T-helper 1 cell (primary cell): ENCODE measurements at places on chromosomes 4 and X.

DNA sequence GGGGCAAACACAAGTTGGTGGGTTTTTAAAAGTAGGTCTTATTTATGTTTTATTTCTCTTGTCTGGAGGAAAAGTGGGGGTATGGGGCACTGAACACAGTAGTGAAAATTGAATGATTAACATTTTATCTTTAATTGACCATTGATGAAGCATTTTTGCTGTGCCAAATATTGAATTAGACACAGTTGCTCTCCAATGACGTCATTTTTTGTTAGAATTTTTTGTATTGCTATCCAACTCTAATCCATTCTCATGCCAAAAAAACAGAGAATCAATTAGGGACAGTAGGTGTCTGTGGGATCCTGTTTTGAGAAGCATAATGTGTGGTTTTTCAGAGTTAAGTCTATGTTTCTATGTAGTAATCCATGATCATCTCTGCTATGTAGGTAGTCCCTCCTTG lies 1032.8 kb downstream of the STPG2 start:
- DNase-seq: no peak

DNA sequence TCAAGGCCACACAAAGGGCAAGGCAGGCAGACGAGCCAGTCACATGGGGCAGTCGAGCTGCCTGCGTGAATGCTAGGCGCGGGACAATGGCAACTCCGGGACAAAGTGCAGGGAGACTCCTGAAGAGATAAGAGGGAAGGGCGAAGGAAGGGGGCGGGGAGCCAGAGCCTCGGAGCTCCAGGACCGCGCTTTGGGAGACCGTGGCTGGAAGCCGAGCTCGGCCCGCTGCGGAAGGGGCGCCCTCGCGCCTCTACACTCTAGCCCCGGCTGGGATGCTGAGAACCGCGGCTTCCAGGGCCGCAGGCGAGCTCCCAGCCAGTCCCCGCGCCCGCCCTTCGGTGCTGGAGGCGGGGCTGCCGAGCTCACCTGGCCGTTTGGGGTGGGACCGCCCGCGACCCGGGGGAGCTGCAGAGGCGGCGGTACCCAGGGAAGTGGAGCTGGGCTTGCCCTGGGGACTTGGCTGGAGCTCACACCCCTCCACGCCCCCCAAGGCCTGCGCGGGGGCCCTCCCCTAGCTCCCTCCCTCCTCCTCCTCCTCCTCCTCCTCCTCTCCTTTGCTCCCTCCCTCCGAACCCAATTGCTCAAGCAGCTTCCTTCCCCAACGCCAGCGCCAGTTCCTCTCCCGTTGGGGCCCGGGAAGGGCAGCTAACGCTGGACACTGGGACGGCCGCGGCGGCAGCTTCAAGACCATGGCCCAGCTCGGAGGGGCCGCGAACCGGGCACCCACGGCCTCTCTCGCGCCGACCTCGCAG lies at the start of gene SOWAHD:
SOWAHD (plus strand) TSS at position 610 of the 752 bp plus-strand sequence; CDS start at position 690, 80 bp downstream.
- no peak for DNase-seq

GRCh38 chrX:152900937-152901445 lies 3.1 kb downstream of the ZNF185 start:
- no peak for DNase-seq

DNA sequence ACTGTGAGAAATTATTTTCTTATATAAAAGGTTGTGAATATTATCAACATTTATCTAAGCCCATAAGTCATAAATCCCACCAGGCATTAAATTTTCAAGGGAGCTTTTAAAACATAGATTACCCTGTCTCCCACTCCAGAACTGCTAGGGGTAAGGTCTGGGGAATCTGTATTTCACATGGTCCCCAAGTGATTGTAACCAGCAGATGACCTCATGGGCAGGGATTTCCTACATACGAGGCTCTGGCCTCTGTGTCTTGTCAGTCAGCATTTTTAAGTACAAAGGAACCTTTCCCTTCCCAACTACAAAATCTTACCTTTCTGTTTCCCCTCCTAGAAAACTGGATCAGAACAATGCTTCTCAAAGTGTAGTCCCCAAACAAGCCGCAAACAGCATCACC lies 188.6 kb downstream of the TSPAN5 start:
- no peak for DNase-seq

DNA sequence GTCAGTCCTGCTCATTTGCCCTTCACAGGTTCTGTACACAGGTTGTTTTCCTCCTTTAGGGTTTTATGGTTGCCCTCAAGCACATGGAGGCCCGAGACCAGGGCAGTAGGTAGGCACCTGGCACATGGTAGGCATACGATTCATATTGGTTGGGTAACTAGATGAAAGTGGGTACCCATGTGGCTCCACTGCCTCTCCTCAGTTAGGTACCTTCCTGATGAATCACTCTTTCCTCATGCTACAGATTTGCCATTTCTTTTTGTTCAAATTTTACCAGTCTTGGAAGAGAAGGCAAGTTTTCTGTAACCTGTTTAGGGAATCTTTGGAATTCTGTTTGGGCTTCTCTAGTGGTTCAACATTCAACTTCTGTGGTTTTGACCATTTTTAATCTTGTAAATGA lies 121.3 kb downstream of the FHIP1A start:
- no peak for DNase-seq

GRCh38 chrX:12548341-12548740 lies 242.9 kb upstream of the PRPS2 start:
- DNase-seq: no peak

GRCh38 chrX:49992853-49993252 lies 70.5 kb downstream of the CLCN5 start:
- no peak for DNase-seq

- no peak for DNase-seq
Measured at GRCh38 chr4:102141842-102142241, 203.4 kb downstream of the SLC39A8 start.

GRCh38 chr4:140152751-140153418 lies 1.1 kb downstream of the MAML3 start:
- peak; percentile 29 for DNase-seq

DNA sequence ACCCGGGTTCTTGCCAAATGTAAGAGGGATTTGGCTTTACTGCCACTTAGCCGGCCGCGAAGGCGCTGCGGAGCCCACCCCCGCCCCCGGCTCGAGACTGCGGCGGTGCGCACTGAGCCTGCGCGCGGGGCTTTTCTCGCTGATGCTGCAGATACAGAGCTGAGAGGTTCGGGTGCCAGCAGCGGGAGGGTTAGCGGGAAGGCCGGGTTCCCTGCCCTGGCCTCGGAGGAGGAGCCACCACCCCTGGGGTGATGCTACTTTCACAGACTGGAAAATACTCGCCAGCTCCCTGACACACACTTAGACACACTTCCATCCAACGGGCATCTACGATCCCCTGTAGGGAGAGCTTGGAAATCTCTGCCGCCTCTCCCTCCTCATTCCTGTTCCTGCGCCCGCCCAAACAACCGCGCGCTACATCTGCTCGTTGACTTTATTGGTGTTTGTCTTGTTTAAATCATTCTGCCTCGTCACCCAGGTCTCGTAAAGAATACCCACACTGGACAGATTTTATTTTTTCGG lies 2.1 kb upstream of the PCDH7 start:
- no peak for DNase-seq

GRCh38 chr4:156569535-156569934 lies 402.1 kb downstream of the PDGFC start:
- no peak for DNase-seq

GRCh38 chr4:101200561-101200960 lies 146.8 kb downstream of the PPP3CA start:
- DNase-seq: no peak

- no peak for DNase-seq
Measured at GRCh38 chr4:109332926-109333464, 30.5 kb upstream of the COL25A1 start.

GRCh38 chr4:6109842-6110560 lies 90.3 kb downstream of the JAKMIP1 start:
- DNase-seq: no peak

DNA sequence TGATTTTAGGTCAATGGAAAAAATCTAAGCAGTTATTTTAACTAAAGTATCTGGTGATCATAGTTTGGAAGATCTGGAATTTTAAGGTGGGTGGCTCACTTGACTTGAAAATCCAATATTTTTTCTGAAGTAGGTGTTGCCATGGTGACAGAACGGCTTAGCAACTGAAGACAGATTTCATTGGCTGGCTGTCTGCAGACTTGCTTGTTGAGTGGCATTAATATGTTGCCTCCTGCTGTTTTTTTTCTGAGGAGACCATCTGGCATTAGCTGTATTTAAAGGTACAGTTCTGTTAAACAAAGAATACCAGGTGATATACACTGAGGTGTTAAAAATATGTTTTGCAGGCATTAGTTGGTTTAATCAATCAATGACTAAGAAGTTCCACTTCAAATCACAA lies 19.8 kb downstream of the CPE start:
- DNase-seq: no peak

DNA sequence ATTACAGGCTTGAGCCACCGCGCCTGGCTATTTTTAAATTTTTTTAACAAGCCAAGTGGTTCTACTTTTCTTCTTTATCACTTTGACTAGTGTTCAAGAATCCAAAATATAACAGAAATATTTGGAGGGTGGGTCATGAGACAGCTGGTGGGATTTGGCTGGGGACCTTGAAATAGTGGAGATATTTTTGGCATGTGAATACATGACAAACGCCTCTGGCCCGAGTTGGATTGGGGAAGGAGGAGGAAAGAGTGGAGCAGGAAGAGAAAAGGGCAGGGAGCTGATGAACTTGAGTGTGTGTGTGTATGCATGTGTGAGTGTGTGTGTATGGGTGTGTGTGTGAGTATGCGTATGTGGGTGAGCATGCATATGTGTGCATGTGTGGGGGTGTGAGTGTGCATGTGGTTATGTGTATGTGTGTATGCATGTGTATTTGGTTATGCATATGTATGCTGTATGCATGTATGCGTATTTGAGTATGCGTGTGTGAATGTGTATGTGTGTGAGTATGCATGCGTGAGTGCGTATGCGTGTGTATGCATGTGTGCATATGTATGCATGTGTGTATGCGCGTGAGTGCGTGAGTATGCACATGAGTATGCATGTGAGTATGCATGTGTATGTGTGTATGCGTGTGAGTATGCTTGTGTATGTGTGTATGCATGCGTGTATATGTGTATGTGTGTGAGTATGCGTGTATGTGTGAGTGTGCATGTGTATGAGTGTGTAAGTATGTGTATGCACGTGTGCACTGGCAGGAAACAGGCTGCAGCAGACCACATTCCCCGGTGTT lies 49.6 kb downstream of the JADE1 start:
- no peak for DNase-seq

DNA sequence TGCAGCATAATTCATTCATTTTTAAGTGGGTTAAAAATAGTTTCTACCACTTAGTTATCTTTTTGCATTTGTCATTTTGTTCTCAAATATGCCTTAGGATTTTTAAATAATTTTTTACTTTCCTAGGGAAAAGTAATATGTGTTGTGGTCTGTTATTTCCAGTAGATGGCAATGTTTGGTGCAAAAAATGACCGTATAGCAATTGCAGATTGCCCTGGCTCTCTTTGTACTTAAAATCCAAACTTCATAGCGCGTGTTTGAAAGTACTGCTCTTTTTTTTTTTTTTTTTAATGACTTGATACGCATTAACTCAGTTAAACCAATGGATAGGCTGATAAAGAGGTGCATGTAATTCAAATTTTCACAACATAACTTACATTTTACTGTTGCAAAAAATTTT lies 74.4 kb upstream of the RBMX start:
- no peak for DNase-seq

GRCh38 chrX:100673397-100673953 lies 29.5 kb downstream of the SRPX2 start:
- DNase-seq: no peak

DNA sequence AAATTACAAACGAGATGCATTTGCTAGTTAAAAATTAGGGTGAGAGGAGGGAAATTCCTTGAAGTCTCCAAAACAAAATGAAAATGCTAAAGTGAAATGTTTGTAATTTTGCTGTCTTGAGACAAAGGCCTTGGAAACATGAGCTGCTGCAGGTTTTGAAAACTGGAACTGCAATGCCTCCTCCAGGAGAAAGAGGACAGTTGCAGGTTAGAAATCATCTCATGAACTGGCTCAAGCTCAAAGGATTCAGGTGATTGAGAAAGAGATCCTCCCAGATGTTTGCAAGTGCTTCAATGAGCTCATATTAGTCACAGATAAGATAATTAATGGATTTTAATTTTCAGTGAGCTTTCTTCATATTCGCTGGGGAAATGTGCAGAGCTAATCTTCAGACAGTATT lies 32.4 kb downstream of the SMPX start:
- DNase-seq: no peak

- DNase-seq: no peak
Measured at GRCh38 chr4:22674700-22675099, 18.0 kb upstream of the GBA3 start.

- DNase-seq: no peak
Measured at GRCh38 chr4:26361297-26361696, 40.5 kb downstream of the RBPJ start.

DNA sequence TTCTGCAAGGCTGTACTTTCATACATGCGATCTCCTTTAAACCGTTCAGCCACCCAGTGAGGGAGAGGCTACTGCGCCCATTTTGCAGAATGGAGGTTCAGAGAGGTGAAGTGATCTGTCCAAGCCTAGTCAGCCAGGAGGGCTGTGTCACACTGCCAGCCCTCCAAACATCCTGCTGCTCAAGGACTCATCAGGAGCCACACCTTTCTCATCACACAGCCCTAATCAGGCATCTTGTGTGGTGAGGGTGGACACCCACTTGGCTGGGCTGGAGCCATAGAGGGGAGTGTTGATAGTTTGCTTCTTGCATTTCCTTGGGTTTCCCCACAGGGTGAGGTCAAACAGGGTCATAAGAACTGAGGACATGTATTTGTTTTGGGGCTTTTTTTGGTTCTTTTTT lies 5.4 kb upstream of the CXCR3 start:
- no peak for DNase-seq

DNA sequence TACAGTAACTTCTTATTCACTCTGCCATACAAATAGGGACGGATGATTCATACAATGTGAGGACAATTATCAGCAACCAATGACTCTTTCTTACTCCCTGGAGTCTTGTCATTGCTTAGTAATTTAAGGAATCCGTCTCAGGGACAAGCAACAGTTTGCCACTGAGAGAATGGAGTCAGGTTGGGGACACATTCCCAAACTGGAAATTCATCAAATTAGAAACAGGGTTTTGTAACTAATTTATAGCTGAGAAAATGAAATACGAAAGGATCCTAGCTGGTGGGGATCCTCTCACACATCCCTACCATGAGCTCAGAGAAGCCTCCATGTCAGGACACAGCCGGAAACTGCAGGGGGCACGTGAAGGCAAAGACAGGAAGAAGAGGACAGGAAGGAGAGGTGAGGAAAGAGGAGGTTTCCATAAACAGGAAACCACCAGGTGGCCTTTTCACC lies 50.4 kb upstream of the KDR start:
- no peak for DNase-seq

DNA sequence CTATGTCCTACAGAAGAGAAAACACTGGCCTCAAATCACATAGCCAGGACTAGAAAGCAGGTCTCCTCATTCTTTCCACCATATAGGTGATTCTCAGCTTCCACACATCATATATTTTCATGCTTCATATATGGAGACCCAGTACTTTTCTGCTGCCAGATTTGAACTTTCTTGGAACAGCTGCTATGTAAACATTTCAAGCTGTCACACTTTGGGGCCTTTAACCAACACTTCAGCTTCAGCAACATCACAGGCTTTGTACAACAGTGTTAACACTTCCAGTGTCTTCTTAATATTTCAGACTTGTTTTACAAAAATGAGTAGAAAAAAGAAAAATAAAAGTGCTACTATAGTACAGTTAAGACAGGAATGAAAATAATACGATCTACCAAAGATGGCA lies 12.6 kb downstream of the SH3RF1 start:
- DNase-seq: no peak
